ENCODE measurements at places on chromosomes 5 and 9. TPM values are rescaled to one million over a fixed set of nuclear protein-coding genes. Genes with fewer than 3 reads are reported as not detected.

DNA sequence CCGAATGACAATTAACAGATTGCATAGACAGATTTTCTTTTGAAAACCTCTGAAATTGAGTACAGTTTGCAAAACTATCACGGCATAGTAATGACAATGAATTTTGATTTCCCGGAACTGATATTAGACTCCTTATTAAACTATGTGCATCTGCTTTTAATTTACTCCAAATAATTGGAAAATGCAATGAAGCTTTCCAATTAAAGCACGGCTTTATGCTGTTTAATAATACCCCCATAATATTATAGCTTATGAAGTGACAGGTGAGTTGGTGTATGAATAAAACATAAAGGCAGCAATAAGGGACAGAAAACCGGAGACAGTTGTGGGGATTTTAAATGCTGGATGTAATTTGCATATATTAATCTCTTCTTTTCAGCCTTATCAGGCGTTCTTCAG, 110.6 kb downstream of the MVB12B start:
- no peaks in the 10 kb centered on the region for H3K36me3 ChIP-seq
- H3K27me3 ChIP-seq = no peaks in the 10 kb centered on the region
- no peak for DNase-seq
- H3K4me1 ChIP-seq = peaks cover 2% of the 10 kb centered on the region

- no peaks in the 10 kb centered on the region for H3K36me3 ChIP-seq
- H3K4me3 ChIP-seq = no peak overlapping the region
- no peak overlapping the region for H3K27ac ChIP-seq
- no peaks in the 10 kb centered on the region for H3K4me1 ChIP-seq
- H3K27me3 ChIP-seq = no peaks in the 10 kb centered on the region
Measured at GRCh38 chr5:111271885-111272284, 47.7 kb downstream of the CAMK4 start.

- no peak for DNase-seq
- no peaks in the 10 kb centered on the region for H3K27me3 ChIP-seq
- H3K4me3 ChIP-seq = no peak overlapping the region
Measured at GRCh38 chr5:132459983-132460838, 30.4 kb downstream of the IRF1 start.

- H3K4me1 ChIP-seq = no peaks in the 10 kb centered on the region
- no peak overlapping the region for H3K4me3 ChIP-seq
- H3K36me3 ChIP-seq = no peaks in the 10 kb centered on the region
- H3K27ac ChIP-seq = no peak overlapping the region
Measured at GRCh38 chr5:60382716-60383115, 317.2 kb downstream of the DEPDC1B start.

DNA sequence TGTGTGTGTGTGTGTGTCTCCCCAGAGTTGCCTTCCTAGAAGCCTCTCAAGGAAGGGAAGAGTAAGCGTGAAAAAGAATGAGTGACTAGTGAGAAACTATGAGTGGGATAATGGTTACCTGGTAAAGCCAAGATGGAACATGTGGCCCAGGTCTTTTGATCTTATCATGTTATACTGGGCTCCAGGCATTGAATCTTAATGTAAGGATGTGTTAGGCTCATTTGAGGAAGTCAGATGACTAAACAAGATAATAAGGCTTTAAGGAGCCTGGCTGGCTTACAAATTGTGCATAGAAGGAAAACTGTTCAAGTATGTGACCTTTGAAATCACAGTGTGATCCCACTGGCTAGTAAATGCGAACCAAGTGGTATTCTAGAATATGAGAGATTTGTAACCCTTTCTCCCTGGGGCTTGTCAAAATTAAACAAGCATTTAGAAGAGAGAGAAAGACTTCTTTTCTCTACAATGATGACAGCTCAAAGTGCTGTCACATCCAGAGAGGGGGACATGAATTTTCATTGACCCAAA, 29.9 kb upstream of the HMHB1 start:
- H3K27me3 ChIP-seq = no peaks in the 10 kb centered on the region
- H3K4me3 ChIP-seq = no peak overlapping the region
- H3K4me1 ChIP-seq = peaks cover 2% of the 10 kb centered on the region
- H3K36me3 ChIP-seq = no peaks in the 10 kb centered on the region
- peak; percentile 13 for DNase-seq
- H3K27ac ChIP-seq = no peak overlapping the region

GRCh38 chr9:21560281-21560745, 78.2 kb upstream of the IFNE start:
- H3K27ac ChIP-seq = peak overlapping the region; percentile 96
- H3K4me3 ChIP-seq = peak overlapping the region; percentile 91
- H3K27me3 ChIP-seq = no peaks in the 10 kb centered on the region
- DNase-seq = no peak
- no peaks in the 10 kb centered on the region for H3K36me3 ChIP-seq

DNA sequence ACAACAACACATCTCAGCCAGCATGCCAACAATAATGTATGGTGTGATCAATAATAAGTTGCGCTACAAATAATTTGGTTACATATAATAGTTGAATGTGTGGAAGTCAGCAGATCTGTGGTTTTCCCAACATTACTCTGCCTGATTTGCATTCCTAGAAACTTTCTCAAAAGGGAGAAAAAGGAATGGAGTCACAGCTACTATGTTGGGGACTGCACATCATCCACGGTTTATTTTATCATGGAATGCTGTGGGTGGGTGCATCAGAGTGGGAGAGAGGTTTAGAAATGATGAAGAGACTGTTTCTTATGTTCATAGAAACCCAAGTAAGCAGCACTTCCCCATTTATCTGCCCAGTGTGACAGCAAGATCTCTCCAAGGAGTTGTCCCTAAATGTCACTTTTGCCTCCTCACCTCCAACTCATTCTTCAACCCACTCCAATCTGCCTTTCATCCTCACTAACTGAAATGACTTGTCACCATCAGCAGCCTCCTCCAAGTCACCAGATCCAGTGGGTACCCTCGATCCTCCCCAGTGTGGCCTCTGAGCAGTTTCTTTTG, 2.8 kb upstream of the SPOCK1 start:
- no peak overlapping the region for H3K27ac ChIP-seq
- no peaks in the 10 kb centered on the region for H3K36me3 ChIP-seq
- peak; percentile 63 for DNase-seq
- H3K27me3 ChIP-seq = peaks cover 6% of the 10 kb centered on the region
- H3K4me3 ChIP-seq = no peak overlapping the region

DNA sequence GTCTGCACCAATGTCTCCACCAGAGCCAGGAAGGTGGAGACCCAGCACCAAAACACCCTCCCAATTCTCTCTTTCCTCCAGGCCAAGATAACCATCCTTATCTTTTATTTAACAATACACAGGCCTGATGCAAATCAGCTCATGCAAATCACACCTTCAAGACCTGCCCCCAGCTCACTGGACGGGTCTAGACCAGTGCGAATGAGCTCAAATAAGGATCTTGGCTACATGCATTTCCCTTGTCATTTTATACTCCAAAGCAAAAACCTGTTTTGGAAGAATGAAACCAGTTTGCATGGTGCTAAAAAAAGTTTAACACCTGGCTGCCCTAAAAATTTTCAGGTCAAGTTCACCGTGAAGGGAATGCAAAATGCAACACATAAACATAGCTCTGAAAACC, 31.9 kb upstream of the DAPK1 start:
- H3K4me3 ChIP-seq = no peak overlapping the region
- H3K36me3 ChIP-seq = no peaks in the 10 kb centered on the region
- H3K4me1 ChIP-seq = no peaks in the 10 kb centered on the region

DNA sequence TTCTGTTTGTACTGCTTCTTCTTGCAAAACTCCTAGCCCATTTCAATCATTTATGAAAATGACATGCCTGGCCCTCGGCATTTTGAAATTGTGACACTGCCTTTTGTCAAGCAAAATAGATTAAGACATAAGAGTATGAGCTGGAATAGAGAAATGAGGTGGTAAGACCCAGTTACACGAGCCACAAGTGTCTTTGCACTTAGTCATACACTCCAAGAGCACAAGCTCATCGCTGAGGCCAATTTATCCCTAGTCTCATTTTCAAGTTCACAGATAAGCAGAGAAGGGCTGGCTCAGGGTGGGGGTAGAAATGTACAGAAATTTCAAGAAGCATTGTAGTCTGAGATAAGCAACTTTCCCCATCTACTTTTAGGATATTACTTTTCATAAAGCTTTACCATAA, 40.6 kb upstream of the MAP1B start:
- peaks cover 17% of the 10 kb centered on the region for H3K4me1 ChIP-seq
- H3K4me3 ChIP-seq = no peak overlapping the region
- no peaks in the 10 kb centered on the region for H3K36me3 ChIP-seq
- no peak overlapping the region for H3K27ac ChIP-seq

DNA sequence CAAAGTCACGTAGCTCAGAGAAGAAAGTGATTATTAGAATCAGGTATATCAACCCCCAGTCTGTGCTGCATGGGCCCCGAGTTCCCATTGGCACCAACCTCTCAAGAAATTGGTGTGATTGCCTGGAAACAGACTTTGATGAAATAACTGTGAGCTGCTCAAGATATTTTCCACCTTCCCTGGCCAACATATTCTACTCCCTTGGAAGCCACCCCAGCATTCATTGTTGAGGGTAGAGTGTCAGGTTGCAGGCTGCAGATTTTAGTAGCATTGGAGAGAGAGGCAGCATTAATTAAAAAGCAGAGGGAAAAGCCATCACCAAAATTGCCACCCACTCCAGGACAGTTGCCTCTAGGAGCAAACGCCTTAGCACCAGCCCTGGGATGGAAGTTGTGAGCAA, 154.2 kb upstream of the TNPO1 start:
- H3K4me1 ChIP-seq = no peaks in the 10 kb centered on the region
- H3K4me3 ChIP-seq = no peak overlapping the region
- no peaks in the 10 kb centered on the region for H3K36me3 ChIP-seq
- no peak overlapping the region for H3K27ac ChIP-seq
- peaks cover 2% of the 10 kb centered on the region for H3K27me3 ChIP-seq
- peak; percentile 23 for DNase-seq

- no peaks in the 10 kb centered on the region for H3K4me1 ChIP-seq
- H3K36me3 ChIP-seq = no peaks in the 10 kb centered on the region
- no peaks in the 10 kb centered on the region for H3K27me3 ChIP-seq
- no peak overlapping the region for H3K4me3 ChIP-seq
- DNase-seq = peak; percentile 88
Measured at GRCh38 chr5:93378073-93378472, 202.9 kb downstream of the NR2F1-AS1 start.

- no peak for DNase-seq
- H3K4me3 ChIP-seq = no peak overlapping the region
- H3K4me1 ChIP-seq = no peaks in the 10 kb centered on the region
Measured at GRCh38 chr9:38415856-38416255, 8.4 kb downstream of the IGFBPL1 start.

GRCh38 chr5:120304663-120305062, 159.4 kb upstream of the PRR16 start:
- peak; percentile 55 for DNase-seq
- H3K36me3 ChIP-seq = no peaks in the 10 kb centered on the region
- H3K4me1 ChIP-seq = peaks cover 4% of the 10 kb centered on the region
- no peaks in the 10 kb centered on the region for H3K27me3 ChIP-seq

GRCh38 chr5:97636766-97637165, 453.7 kb upstream of the RIOK2 start:
- H3K27ac ChIP-seq = no peak overlapping the region
- H3K27me3 ChIP-seq = no peaks in the 10 kb centered on the region
- H3K36me3 ChIP-seq = no peaks in the 10 kb centered on the region
- peak; percentile 31 for DNase-seq
- H3K4me3 ChIP-seq = no peak overlapping the region

- no peak overlapping the region for H3K27ac ChIP-seq
- no peaks in the 10 kb centered on the region for H3K27me3 ChIP-seq
- DNase-seq = no peak
- no peaks in the 10 kb centered on the region for H3K36me3 ChIP-seq
- H3K4me3 ChIP-seq = no peak overlapping the region
- H3K4me1 ChIP-seq = peaks cover 5% of the 10 kb centered on the region
Measured at GRCh38 chr5:107601076-107601475, 69.7 kb downstream of the EFNA5 start.

- no peaks in the 10 kb centered on the region for H3K36me3 ChIP-seq
- H3K27me3 ChIP-seq = no peaks in the 10 kb centered on the region
- H3K4me3 ChIP-seq = no peak overlapping the region
Measured at GRCh38 chr5:39140558-39141168, 66.5 kb upstream of the RICTOR start.

DNA sequence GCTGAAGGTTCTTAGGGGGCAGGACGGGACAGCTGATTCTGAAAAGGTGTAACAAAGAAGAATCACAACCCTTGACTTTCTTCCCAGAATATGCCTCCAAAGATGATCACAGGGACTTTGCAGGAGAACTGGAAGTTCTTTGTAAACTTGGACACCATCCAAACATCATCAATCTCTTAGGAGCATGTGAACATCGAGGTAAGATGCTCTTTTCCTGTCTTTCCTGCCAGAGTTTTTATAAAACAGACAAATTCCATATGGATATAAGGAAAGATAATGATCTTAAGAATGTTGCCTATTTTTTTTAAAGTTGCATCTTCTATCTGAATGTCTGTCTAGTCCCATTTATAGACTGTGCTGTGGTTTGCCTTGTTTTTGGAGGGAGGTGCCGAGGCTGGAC, 87.9 kb downstream of the EQTN start:
- no peaks in the 10 kb centered on the region for H3K4me1 ChIP-seq
- no peak for DNase-seq
- no peaks in the 10 kb centered on the region for H3K36me3 ChIP-seq

- H3K4me1 ChIP-seq = peaks cover 20% of the 10 kb centered on the region
- no peak overlapping the region for H3K4me3 ChIP-seq
Measured at GRCh38 chr9:99042620-99043019, 62.3 kb upstream of the TGFBR1 start.

GRCh38 chr5:38867416-38867815, 21.6 kb downstream of the OSMR start:
- H3K27ac ChIP-seq = no peak overlapping the region
- no peaks in the 10 kb centered on the region for H3K36me3 ChIP-seq
- no peak for DNase-seq
- H3K27me3 ChIP-seq = no peaks in the 10 kb centered on the region
- no peak overlapping the region for H3K4me3 ChIP-seq

- no peaks in the 10 kb centered on the region for H3K36me3 ChIP-seq
Measured at GRCh38 chr5:112228667-112229066, 190.4 kb downstream of the EPB41L4A start.

DNA sequence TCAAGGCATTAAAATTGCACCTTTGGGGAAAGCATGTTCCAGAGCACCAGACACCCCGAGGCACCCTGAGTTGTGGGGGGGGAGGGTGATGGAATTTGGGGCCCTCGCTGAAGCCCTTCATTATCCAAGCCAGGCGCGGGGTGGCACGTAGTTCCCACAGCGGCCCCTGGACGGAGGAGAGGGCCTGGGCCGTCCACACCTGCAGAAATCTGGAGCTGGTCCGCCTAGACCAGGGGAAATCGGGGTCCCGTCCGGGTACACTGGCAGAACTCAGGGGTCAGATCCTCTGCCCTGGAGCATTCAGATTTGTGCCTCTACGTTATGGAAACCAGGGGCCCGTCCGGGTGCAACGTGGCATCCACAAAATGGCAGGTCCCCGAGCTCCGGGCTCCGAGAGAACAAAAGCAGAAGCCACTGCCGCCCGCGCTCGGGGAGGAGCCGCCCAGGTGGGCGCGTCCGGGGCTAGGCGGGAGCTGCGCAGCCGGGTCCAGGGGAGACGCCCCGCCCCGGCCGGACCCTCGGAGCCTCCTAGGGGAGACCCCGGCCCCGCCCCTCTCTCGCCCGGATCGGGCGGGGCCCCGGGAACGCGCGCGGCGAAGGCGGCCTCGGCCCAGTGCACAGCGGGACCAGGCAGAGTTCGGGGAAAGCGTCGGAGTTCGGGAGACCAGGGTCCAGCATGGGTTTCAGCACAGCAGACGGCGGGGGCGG, at the start of gene PLEKHG4B:
Gene PLEKHG4B, plus strand, starts transcription at position 613 of the 708 bp plus-strand sequence. Its CDS starts 64 bp downstream, at position 677.
- H3K27ac ChIP-seq = no peak within 1 kb of the TSS
- no peaks in the 10 kb centered on the region for H3K36me3 ChIP-seq
- no peak for DNase-seq
- peaks cover 36% of the 10 kb centered on the region for H3K27me3 ChIP-seq
- no peaks in the 10 kb centered on the region for H3K4me1 ChIP-seq

INSL4 gene
- total RNA-seq = not detected

ZBTB43 gene
- total RNA-seq = 11.0 TPM

ZBTB34 gene
- total RNA-seq = 7.2 TPM

SLC6A7 gene
- total RNA-seq = not detected

MAPK9 gene
- 27.6 TPM for total RNA-seq

S100Z gene
- total RNA-seq = not detected

TRPM6 gene
- total RNA-seq = under 0.01 TPM

TPPP gene
- 0.26 TPM for total RNA-seq

SH3GL2 gene
- under 0.01 TPM for total RNA-seq

CCDC192 gene
- not detected for total RNA-seq

All from fibroblast of lung (primary cell).